Esophagus squamous epithelium (tissue), 5 donors: ENCODE measurements at places on chromosomes 16 and 17. TPM values are rescaled to one million over a fixed set of nuclear protein-coding genes. Genes with fewer than 3 reads are reported as not detected.

MYH1 gene
- total RNA-seq = not detected

ZNF597 gene
- total RNA-seq = 1.0 TPM

MYH3 gene
- total RNA-seq = 1.5 TPM

GRCh38 chr17:40568074-40568836 lies 3.0 kb upstream of the CCR7 start:
- no peak for DNase-seq

DNA sequence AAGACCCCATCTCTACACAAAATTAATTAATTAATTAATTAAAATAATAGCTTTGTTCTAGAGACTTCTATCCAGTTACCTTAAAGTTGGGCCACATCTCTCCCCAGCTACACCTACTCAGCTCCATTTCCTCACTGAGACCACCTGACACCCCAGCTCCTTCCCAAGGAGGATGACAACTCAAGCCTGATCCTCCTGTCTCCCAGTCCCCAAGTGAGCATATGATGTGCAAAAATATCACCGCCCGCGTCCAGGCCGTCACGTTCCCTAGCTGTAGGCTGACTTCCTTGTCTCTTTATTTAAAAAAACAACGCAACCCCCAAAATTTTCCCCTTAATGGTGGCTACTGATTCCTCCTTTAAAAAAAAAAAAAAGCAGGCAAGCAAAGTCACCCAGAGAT lies 120.2 kb upstream of the RCVRN start:
- no peak for DNase-seq

GRCh38 chr16:6684076-6684673 lies 648.5 kb upstream of the RBFOX1 start:
- DNase-seq = no peak

CDH1 gene
- 72.7 TPM for total RNA-seq

DNA sequence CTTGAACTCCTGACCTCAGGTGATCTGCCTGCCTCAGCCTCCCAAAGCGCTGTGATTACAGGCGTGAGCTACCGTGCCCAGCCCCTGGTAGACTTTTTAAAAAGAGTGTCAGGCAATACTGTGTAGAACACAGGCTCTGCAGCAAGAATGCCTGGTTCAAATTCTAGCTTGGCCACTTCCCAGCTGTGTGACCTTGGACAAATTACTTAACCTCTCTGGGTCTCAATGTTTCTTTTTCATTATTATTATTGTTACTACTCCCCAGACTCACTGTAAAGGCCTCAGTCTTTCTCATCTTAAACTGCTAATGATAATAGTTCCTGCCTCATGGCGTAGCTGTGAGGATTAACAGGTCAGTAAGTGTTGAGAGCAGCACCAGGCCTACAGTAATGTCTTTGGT lies 114.3 kb downstream of the LITAF start:
- no peak for DNase-seq

PRRT2 gene
- 0.53 TPM for total RNA-seq

GRCh38 chr16:82750068-82750467 lies 123.3 kb downstream of the CDH13 start:
- no peak for DNase-seq
